ENCODE measurements at places on chromosomes 13 and 19.

- no peak for DNase-seq
Observed at GRCh38 chr19:17868669-17869068, 3.1 kb upstream of the SLC5A5 start.

GRCh38 chr19:41264581-41265394, 616 bp downstream of the HNRNPUL1 start:
- peak; percentile 30 for DNase-seq

GRCh38 chr19:13091400-13092157, 11.1 kb downstream of the LYL1 start:
- DNase-seq = no peak

GRCh38 chr13:74134777-74135325, 647 bp upstream of the KLF12 start:
- peak; percentile 39 for DNase-seq

- no peak for DNase-seq
Observed at GRCh38 chr19:5078182-5078581, 109.3 kb downstream of the KDM4B start.

DNA sequence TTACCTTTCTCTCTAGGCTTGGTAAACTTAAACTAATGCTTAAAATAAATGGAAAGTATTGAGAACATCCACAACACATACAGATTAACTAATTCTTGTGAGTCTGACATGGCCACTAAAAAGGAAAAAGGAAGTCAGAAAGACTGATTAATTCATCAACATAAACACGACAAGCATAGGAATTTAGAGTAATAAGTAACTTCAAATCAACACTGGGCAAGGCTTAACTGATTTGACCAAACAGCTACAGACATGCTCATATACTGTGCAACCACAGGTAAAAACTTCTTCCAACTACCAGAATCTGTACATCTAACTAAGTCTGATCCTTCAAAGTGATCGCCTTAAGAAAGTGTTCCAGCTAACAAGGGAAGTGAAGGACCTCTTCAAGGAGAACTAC, 20.5 kb downstream of the UGGT2 start:
- no peak for DNase-seq

DNA sequence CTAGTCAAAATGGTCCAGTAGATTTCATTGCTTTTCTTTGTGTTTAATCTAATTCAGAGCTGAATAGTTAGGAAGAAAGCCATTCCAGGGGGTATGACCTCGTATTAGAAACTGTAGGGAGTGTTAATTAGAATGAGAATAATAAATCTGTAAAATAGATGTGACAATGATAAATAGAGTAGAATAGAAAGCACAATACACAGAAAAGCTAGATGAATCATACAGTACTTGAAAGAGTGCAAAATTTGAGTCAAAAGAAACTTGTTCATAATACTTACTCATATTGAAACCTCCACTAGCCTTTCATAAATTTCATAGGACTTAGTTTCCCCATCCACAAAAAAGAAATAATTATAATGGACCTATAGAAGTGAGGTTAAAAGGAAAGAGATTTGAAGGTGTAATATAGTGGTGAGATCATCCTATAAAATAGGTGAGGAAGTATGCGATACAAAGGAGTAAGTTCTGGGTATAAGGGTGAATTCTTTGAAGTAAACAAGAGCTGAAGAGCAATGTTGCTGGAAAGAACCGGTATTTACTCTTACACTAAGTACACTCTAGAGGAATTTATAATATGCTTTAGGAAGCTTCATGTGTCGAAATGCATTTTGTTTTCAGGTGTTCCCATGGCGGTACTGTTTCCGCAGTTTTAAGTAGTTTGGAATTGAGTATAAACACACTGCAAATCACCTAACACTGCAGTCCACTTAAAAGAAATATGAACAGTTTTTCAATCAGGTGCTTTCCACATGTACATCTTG, 21.9 kb downstream of the PCDH17 start:
- DNase-seq = no peak

- no peak for DNase-seq
Observed at GRCh38 chr13:42707048-42707447, 74.3 kb upstream of the FAM216B start.

- DNase-seq = no peak
Observed at GRCh38 chr19:29641597-29641996, 23.7 kb upstream of the PLEKHF1 start.

DNA sequence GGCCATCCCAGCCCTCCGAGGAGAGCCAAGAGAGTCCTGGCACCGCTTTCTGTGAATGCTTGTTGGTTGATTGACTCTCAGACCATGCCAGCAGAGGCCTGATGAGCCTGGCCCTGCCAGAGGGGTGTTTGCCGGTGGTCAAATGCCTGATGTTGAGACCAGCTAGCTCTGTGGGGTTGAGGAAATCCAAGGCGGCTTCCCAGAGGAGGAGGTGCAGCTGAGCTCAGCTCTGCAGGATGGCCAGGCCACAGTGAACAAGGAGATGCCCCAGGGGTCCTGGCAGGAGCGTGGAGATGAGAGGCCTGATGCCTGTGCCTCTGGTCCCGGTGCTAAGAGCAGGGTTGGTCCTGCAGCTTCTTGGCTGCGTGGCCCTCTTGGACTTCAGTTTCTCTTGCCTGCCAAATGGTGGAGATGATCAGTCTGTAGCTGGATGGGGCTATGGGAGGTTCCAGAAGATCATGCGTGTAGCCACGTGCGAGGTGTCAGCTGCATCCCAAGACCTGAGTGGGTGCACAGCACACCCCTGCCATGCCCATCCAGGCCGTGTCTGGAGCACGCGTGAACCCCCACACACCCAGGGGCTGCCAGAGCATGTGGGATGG, 16.8 kb downstream of the NFIC start:
- no peak for DNase-seq

DNA sequence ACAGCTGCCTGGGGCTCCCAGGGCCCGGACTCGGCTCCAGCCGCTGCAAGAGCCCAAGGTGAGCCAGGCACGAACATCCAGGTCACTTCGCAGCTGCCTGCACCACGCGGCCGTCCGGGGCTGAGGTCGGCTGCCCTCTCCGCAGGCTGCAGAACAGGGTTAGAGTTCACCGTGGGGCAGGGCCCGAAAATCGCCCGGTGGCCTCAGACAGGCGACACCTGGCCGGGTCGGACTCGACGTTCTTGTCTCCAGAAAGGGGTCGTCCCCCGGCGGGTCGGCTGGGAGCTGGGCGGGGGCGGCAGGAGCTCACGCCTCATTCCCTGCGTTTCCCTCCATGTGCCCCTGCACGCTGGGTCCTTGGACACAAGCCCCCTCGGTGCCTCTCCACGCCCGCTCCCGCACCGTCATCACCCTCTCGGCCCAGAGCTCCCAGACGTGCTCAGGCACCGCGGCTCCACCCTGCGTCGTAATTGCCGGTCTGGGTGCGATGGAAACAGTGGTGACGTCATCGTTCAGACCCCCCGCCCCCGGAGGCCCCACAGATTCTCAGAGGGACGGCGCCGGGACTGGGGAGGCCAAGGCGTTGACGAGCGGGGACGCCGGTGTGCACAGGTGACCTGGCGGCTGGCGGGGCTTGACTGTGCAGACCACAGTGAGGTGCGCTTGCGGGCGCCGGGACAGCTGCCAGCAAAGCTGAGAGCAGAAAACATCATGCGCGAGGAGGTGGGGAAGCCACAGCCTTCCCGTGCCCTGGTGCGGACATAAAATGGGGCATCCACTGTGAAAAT, 4.0 kb upstream of the GRIN3B start:
- peak; percentile 51 for DNase-seq

DNA sequence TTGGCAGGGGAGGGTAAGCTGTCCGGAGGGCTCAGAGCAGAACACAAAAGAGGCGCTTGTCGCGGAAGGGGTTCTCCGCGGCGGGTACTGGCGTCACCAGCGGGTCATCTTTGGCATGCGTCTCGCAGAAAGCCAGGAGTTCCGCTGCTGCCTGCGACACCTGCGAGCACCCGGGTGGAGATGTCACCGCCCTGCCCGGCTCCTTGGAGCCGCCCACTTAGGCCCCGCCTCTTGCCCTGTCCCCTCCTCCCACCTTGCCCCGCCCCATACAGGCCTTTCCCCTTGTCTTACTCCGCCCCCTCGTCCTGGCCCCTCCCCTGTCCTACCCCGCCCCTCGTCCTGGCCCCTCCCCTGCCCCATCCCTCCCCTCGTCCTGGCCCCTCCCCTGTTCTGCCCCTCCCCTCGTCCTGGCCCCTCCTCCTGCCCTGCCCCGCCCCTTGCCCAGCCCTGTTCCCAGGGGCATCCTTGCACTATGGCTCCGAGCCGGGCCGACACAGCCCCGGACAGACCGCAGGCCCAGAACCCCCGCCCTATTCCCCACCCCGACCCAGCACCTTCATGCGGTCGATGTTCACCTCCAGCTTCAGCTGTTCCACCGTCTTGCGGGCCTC, 1.9 kb downstream of the GNG8 start:
- DNase-seq = peak; percentile 91

DNA sequence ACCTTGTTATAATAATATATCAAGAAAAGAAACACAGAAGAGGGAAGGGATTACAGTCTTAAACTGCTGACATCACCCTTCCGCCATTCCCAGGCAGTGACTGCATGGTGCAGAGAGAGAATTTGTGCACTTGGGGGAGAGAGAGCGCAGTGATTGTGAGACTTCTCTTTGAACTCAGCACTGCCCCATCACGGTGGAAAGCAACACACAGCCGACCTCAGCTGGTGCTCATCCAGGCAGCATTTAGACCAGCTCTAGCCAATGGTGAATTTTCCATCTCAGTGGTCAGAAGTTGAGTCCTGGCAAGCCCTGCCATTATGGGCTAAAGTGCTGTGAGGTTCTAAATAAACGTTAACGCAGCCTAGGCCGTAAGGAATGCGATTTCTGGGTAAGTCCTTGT, 1681.5 kb downstream of the EFNB2 start:
- no peak for DNase-seq

GRCh38 chr13:19591864-19592263, 30.5 kb upstream of the TPTE2 start:
- DNase-seq = no peak

GRCh38 chr19:30695171-30695875, 323.1 kb downstream of the ZNF536 start:
- DNase-seq = no peak

DNA sequence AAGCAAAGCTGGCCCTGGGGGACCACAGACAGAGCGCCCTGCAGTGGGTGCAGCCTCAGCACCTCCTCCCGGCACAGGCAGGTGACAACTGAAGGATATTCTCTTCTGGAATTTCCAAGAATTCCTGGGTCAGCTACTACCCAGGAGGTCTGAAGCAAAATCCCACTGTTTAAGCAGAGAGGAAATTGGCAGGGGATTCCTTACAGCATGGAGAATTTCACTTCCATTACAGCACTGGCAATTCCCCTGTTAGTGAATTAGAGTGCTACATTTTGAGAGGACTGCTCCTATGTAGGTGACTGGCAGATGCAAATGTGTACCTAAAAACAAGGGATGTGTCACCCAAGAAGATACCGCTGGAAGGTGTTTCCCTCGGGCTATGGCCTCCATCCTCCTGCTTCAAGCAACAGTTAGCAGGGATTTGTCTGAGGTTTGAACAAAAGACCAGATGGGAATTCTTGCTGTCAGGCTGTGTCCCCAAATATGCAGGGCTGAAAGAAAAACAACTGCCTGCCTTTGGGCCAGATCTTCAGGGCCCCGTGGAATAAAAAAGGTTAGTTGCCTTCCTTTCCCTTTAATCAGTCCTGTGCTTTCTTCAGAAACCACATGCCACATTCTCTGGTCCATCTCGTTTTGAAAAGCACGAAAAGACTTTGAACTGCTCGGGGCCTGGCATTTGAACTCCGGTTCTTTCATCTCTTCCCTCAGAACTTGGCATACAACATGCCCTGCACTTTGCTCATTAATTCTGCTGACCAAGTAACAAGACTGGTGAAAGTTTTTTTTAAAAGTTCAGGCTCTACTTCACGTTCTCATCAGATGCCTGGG, 296.4 kb downstream of the DNAJC15 start:
- no peak for DNase-seq

DNA sequence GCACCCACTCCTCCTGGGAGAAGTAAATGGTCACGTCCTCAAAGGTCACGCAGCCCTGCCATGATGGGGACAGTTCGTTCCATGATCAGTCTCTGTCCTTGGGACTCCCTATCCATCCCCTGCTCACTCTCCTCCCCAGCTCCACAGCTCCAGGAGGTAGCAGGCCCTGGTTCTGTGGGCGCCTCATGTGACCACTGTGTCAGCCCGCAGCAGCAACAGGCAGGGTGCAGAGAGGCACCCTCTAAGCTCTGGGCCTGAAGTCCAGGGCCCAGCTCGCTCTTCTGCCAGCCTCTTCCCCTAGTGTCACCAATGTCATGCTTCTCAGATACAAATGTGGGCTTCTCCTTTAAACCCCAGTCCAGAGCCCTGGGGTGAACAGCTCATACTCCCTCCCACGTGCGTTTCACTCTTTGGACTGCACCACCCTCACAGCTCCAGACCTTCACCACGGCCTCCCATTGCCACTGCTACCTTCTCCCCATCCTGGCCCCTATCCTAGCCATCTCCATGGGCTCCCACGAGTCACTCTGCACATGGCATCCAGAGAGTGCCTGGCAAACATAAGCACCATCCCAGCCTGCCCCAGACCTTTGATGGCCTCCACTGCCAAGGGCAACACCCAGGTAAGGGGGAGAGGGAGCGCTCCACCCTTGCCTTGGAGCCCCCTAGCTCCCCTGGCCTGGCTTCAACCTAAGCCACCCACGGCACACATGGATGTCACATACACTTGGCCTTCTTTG, 2.9 kb downstream of the ZNF792 start:
- no peak for DNase-seq

- no peak for DNase-seq
Observed at GRCh38 chr13:49840675-49841074, 48.2 kb upstream of the KPNA3 start.

- DNase-seq = no peak
Observed at GRCh38 chr19:46408664-46409039, 4.7 kb downstream of the CCDC8 start.

- DNase-seq = no peak
Observed at GRCh38 chr13:46720189-46720588, 76.8 kb downstream of the ESD start.

- DNase-seq = no peak
Observed at GRCh38 chr13:102376318-102376717, 25.5 kb downstream of the FGF14 start.

DNA sequence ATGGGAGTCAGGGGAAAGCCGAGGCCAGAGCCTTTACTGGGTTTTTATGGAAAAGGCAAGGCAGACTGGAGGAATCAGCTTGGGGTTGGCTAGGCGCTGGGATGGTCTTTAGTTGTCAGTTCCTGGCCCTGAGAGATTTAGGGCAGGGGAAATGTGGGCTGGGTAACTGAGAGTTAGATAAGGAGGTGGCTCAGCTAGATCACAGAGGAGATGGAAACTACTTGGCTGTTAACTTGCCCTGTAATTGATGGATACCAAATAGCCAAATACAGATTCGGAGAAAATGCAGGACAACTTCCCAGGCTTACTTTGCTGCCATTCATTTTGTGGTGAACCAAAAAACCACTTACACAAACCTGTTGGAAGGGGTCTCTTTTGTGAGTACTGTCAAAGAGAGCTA, 54.0 kb downstream of the LRCH1 start:
- no peak for DNase-seq
